Neural progenitor cell (in vitro differentiated cells): ENCODE measurements at places on chromosomes 2 and 18.

DNA sequence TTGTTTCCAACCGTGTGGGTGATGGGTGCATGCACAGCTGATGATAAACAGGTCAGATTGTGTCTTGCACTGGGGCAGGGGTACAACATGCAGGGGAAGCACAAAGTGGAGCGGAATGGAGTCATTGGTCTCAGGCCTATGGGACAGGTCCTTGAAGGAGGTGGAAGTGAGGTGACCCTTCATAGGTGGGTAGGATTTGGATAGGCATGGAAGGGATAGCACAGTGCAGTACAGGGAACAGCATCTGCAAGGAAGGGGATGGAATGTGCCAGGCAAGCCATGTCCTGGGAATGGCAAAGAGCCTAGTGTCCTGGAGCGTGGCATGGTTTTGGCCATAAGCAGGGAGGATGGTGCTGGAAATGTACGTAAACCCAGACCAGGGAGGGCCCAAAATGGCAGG, 143.9 kb downstream of the CAPN13 start:
- no peak for DNase-seq
- no peak overlapping the region for H3K4me3 ChIP-seq
- no peak overlapping the region for H3K27ac ChIP-seq
- no peaks in the 10 kb centered on the region for H3K36me3 ChIP-seq
- H3K4me1 ChIP-seq, result no peaks in the 10 kb centered on the region

GRCh38 chr2:160294339-160294803, 94.3 kb upstream of the ITGB6 start:
- no peak overlapping the region for H3K27ac ChIP-seq
- H3K4me3 ChIP-seq, result no peak overlapping the region
- H3K4me1 ChIP-seq, result no peaks in the 10 kb centered on the region
- no peaks in the 10 kb centered on the region for H3K36me3 ChIP-seq
- H3K27me3 ChIP-seq, result no peaks in the 10 kb centered on the region
- no peak for DNase-seq

GRCh38 chr2:28484835-28485234, 11.0 kb upstream of the PLB1 start:
- H3K27me3 ChIP-seq, result no peaks in the 10 kb centered on the region
- no peak overlapping the region for H3K27ac ChIP-seq
- H3K36me3 ChIP-seq, result no peaks in the 10 kb centered on the region
- no peak overlapping the region for H3K4me3 ChIP-seq

DNA sequence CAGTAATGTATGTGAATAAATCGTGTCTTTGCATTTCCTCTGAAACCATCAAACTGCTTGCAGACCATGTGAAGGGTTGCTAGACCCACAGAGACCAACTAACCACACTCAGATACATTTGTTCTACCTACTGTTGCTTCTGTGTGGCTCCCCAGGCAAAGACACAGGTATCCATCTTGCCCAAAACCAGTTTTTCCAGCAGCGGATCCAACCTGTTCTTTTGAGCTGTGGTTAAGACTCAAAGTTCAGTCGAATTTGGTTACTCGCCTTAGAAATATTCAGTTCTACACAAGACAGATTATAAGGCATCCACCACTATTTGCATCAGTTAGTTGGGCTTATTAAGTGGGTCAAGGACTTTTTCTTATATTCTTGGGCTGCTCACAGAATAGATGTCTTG, 276.2 kb upstream of the EPHA4 start:
- H3K36me3 ChIP-seq, result no peaks in the 10 kb centered on the region
- peaks cover 4% of the 10 kb centered on the region for H3K4me1 ChIP-seq
- DNase-seq, result no peak
- no peak overlapping the region for H3K27ac ChIP-seq
- no peak overlapping the region for H3K4me3 ChIP-seq

- H3K36me3 ChIP-seq, result peaks cover 5% of the 10 kb centered on the region
- no peaks in the 10 kb centered on the region for H3K27me3 ChIP-seq
- H3K4me3 ChIP-seq, result no peak overlapping the region
These were observed 35.1 kb downstream of the VPS54 start for GRCh38 chr2:63983986-63984605.
